RPMI7951 (cell line): ENCODE measurements at places on chromosomes 3 and 15.

DNA sequence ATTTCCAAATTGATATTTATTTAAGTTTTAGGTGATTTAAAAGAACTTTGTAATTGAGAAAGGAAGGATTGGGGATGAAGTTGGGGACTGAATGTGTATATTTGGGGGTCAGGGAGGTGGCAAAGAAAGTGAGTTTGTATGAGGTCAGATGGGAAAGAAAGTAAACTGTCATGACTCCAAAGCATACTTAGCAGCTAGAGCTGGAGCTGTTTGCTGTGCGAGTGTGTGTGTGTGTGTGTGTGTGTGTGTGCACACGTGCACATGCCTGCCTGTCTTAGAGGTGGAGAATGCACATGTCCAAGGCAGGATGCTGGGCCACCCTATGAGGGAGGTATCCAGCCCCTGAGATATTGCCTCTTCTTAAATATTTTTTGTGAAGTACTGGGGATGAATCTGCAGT, 21.0 kb downstream of the BOC start:
- DNase-seq = peak; percentile 50

- DNase-seq = no peak
These were observed 1.3 kb downstream of the ARHGEF26 start for GRCh38 chr3:154122552-154122911.

GRCh38 chr3:115833074-115833473, 209.8 kb downstream of the GAP43 start:
- no peak for DNase-seq

- DNase-seq = no peak
These were observed 194.1 kb downstream of the MEX3B start for GRCh38 chr15:81851757-81852156.

DNA sequence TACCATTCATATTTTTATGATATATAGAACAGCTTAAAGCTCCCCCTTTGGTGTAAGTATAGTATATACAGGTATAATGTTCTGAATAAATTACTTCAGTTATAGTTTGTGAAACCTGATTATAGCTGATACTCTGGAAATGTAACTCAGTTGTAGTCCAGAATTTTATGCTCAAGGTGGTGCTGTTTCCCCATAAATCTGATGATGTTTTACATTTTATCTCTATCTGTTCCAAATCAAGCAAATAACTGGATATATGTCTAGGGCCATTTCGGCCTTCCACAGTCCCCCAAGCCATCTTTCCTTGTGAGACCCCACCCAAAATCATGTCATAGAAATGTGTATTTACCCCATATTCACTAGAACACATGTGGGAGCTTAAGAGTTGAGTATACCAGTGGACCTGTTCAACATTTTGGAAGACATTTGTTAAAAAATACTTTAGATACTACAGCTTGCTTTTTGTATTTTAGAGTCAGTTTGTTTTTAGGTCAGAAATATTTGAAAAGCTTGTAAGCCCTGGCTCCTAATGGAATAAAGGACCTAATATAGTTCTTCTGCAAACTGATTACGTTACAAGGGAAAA, 107.1 kb downstream of the ATG7 start:
- DNase-seq = peak; percentile 66

DNA sequence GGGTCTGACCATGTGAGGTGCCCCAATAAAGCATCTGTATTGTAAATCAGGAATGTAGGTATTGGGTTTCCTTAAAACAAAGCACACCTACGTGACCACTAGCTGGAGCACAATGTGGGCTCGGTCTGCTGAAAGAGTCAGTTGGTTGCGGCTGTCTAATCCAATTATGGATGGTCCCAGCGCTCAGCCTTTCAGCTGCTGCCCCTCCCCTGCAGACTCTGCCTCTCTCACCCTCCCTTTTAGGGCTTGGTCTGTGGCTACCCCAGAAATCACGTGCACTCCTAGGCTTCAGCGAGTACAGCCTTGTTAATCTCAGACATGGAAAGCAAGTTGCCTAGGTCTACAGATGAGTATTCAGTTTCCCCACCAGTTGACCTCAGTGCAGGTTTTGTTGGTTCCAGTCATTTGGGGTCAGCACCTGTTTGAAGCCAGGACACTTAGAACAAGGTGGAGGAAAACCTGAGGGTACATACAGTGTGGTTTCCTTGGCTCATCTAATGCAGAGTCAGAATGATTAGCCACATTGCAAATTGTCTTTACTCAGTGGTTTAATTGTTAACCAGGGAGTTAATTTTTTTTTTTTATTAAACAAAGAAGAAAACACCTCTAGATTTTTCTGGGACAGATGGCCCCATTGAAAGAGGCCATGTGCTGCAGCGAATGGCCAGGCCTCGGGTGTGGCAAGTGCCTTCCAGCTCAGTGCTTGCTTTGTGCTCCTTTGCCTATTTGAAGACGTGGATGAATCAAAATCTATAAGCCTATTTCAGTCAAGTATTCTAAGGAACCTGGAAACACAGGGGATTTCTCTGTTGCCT, 137.7 kb downstream of the IGF1R start:
- no peak for DNase-seq

DNA sequence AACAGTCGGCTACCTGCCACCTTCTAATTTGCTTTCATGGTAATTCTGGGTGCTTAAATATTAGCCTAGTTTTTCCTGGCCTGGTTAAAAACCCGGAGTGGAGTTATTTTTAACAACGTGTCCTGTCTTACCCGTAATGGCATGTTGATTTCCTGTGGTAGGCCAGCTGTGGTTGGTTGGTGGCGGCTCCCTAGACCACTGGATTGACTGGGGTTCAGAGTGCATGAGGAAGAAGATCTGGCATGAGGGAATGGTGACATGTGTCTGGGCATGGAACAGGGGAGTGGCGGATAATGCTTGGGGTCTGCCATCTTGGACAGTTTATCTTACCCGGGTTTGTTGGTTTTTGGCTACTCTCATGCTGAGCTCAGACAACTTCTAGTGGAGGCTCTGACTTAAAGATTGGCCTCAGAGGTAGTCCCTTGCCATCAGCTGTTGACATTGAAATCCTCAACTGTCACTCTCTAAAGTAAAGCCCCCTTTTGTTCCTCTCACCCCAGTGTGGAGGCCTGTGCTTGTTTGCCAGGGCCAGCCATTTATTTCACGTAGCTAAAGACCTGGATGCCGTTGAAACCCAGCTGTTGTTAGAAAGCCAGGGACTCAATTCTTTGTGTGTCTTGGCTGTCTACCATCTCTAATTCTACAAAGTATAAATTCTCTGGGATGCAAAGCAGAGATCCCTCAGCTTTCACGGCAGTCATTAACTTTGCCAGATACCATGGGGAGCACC, 81.6 kb downstream of the DNASE1L3 start:
- DNase-seq = no peak

DNA sequence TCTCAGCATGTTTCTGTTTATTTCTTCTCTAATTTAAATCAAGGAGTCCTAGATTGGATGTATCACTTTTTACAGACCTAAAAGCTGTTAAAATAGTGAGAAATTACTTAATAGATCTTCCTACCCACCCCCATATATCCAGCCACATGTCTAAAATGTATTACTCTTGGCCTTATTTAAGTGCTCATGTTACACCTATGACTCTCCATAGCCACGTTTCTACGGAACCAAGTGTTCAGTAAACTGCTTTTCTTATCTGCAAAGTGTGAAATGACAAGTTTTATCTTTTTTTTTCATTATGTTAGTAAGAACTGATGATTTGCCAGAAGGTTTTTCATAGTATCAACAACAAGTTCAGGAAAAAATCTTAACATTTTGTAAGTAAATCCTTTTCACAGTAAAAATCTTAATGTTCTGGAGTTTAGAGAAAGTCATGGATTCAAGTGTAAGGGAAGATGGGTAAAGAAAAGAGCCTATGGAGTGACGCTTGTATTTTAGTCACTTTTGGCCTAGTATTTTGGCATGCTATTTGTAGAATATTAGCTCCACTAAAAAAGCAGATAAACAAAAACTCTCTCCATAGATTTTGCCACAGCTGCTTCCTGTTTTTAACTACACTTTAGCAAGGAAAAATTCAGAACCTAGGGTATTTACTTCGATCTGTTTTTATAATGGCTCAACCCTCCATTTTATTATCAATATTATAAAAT, 41.2 kb upstream of the IGSF10 start:
- DNase-seq = no peak

GRCh38 chr3:40290396-40290795, 19.1 kb upstream of the EIF1B start:
- peak; percentile 20 for DNase-seq

- DNase-seq = peak; percentile 65
These were observed 56.1 kb downstream of the TAFA4 start for GRCh38 chr3:68876112-68876713.

GRCh38 chr3:186105543-186105942, 3.3 kb downstream of the ETV5 start:
- DNase-seq = no peak

- DNase-seq = no peak
These were observed 11.7 kb downstream of the EDEM1 start for GRCh38 chr3:5198986-5199731.

DNA sequence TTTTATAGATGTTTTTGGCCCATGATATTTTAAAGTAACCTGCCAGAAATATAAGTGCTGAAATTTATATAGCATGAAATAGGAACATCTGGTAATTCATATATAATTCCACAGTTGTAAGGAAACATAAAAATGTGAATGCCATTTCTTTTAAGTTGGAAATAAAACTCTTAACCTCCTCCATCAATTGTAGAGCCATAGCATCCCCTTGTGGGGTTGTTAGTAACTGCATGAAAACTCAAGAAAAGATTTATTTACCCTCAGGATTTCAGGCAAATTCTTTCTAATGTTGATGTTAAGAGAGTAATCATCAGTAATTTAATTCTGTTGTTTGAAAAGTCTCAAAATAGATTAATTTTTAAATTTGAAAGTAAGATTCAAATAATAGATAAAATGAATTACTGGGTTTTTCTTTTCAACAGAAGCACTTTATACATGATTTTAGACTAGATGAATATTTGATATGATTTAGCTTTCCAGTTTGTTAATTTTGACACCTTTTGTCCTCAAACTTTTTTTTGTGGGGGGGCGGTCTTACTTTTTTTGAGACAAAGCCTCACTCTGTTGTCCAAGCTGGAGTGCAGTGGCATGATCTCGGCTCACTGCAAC, 74.7 kb downstream of the RASA2 start:
- peak; percentile 59 for DNase-seq

DNA sequence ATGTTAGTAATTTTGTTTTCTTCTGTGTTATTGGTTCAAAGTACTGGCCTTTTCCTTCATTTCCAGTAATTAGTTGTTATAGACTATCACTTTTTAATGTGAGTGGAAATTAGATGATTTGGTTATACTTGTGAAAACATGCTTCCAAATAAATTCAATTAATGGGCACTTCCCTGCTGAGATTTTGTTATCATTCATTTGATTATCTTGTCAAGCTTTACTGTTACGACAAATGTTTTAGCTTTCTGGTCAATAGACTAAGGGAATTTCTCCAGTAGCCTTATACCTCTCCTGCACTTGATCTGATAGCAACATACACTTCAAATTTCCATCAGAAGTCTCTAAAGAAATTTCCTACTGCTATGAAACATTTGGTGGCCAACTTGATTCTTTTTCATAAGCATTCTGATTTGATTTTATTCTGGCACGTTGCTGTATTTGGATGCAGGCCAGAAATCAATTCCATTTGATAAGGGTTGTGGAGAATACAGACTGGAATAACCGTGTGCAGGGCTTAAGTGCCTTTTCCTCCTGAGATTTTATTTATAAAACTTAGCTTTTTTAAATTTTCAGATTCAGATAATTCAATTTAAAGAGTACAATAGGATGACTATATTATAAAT, 573.8 kb upstream of the NAALADL2 start:
- no peak for DNase-seq

GRCh38 chr15:48279608-48280007, 51.6 kb upstream of the DUT start:
- DNase-seq = no peak

DNA sequence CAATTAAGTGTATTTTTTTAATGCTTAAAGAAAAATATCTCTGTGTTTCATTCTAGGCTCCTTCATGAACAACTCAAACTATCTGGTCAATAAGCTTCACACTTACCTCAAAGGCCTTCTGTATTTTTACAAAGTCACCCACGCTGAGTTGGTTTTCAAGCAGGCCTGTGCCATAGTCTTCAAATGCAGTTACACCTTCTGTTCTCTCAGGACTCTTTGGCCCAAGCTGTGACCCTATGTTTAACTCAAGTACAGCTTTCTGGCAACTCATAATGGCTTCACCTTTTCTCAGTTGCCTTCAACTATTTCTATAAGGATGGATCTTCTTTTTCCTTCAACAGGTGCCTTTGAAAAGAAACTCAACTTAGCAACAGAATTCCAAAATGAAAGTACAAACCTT, 587 bp downstream of the WDR49 start:
- DNase-seq = no peak

DNA sequence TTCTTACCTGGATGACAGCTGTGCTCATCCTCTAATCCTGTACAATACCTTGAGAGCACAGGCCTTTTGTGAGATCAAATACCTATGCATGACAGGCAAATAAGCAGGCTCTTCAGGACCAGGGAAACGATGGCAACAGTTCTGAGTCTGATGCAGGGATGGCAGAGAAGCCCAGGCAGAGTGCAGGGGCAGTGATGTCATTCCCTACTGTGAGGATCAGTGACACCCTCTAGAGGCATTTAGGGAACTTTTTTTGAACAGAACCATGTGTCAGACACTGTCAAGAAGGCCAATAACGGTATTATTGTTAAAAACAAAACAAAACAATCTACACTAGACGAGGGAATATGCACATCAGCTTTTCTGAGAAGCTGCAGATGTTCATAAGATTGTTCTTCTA, 314.8 kb upstream of the CTDSPL start:
- peak; percentile 47 for DNase-seq

GRCh38 chr15:69852916-69853315, 244.8 kb downstream of the TLE3 start:
- DNase-seq = no peak

DNA sequence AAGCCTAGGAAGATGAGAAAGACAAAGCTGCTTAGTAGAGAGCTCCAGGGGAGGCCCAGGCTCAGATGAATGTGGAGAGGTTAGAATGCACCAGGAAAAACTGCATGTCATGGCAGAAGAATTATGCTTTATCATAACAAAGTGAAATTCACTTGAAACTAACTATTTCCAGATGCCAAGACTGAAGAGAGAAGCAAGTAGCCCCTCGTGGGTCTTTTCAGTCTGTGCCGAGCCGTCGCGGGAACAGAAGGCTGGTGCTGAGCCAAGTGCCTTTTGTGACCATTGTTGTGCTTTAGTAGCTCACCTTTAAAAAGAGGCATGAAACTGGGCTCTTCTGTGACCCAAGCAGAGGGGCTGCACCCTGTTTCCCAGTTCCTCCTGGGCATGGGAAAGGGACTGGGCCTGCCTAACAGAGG, 73.2 kb downstream of the CHDH start:
- no peak for DNase-seq

DNA sequence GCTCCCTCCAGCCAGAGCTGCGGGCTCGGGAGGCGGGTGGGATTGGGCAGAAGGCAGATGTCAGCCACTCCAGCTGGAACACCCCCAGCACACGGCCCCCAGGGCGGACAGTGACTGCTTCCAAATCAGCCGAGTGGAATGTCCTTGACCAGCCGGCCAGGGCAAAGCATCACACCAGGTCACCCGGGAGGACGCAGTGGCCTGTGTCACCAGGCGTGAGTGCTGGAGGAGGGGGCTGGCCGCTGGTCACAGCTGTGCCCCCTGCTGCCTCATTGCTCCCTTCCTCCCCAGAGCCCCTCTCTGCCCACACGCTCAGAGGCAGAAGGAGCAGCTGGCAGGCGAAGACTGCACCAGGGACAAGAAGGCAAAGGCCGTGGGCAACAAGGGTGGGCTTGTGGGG, 33.5 kb downstream of the NTRK3 start:
- DNase-seq = no peak

GRCh38 chr15:52233405-52233804, 42.2 kb upstream of the GNB5 start:
- peak; percentile 78 for DNase-seq

- peak; percentile 57 for DNase-seq
These were observed 531.0 kb upstream of the NR2F2 start for GRCh38 chr15:95799286-95800200.

- DNase-seq = no peak
These were observed 26.6 kb downstream of the IDH2 start for GRCh38 chr15:90075420-90076289.
